A549 treated with AZD2906 at 1 μM for 4 hours (cell line): ENCODE measurements at places on chromosomes 6 and 20. TPM values are rescaled to one million over a fixed set of nuclear protein-coding genes. Genes with fewer than 3 reads are reported as not detected.

HLA-DPB1 gene
- total RNA-seq, result not detected in 5 replicates

DLL1 gene
- 0.14 to 0.37 TPM (median 0.23 TPM) in 5 replicates for total RNA-seq

COL12A1 gene
- 3.9 to 6.2 TPM (median 4.8 TPM) in 5 replicates for total RNA-seq

SLC22A3 gene
- 51.7 to 57.9 TPM (median 53.1 TPM) in 5 replicates for total RNA-seq

LGSN gene
- total RNA-seq, result 2.2 to 2.4 TPM (median 2.3 TPM) in 5 replicates

SLC35D3 gene
- total RNA-seq, result 0.05 to 0.09 TPM (median 0.09 TPM) in 4 of 5 replicates, not detected in the other

CLPSL1 gene
- total RNA-seq, result not detected in 5 replicates

CST7 gene
- total RNA-seq, result 0.12 to 0.14 TPM in 2 of 5 replicates, not detected in the others

TRIM40 gene
- not detected in 5 replicates for total RNA-seq

CBLN4 gene
- total RNA-seq, result not detected in 5 replicates

SMIM13 gene
- 12.1 to 16.8 TPM (median 15.8 TPM) in 5 replicates for total RNA-seq

SLPI gene
- 10.1 to 16.1 TPM (median 11.6 TPM) in 5 replicates for total RNA-seq

CEP57L1 gene
- total RNA-seq, result 7.7 to 9.0 TPM (median 8.3 TPM) in 5 replicates

CYP39A1 gene
- 0.03 to 0.07 TPM in 2 of 5 replicates, not detected in the others for total RNA-seq

OR2H1 gene
- total RNA-seq, result not detected in 5 replicates

XKR7 gene
- 0.01 TPM in 3 of 5 replicates, not detected in the others for total RNA-seq

RIMS4 gene
- total RNA-seq, result 1.6 to 2.0 TPM (median 1.8 TPM) in 5 replicates

RGS19 gene
- total RNA-seq, result 39.1 to 53.5 TPM (median 50.3 TPM) in 5 replicates

DCBLD1 gene
- 22.4 to 26.3 TPM (median 24.5 TPM) in 5 replicates for total RNA-seq

LAMA2 gene
- 0.52 to 0.70 TPM (median 0.59 TPM) in 5 replicates for total RNA-seq

RAD21L1 gene
- total RNA-seq, result not detected in 5 replicates

CAP2 gene
- 9.2 to 14.4 TPM (median 10.6 TPM) in 5 replicates for total RNA-seq

HFE gene
- 10.4 to 12.3 TPM (median 11.8 TPM) in 5 replicates for total RNA-seq

CLPSL2 gene
- total RNA-seq, result 0.53 to 2.0 TPM (median 1.00 TPM) in 5 replicates

TNFRSF6B gene
- 0.22 to 0.87 TPM (median 0.69 TPM) in 5 replicates for total RNA-seq

TRIM27 gene
- total RNA-seq, result 36.5 to 46.9 TPM (median 43.4 TPM) in 5 replicates

TRIM39 gene
- total RNA-seq, result 6.3 to 8.6 TPM (median 6.9 TPM) in 5 replicates

RRAGD gene
- total RNA-seq, result 3.2 to 4.7 TPM (median 3.7 TPM) in 5 replicates

LY86 gene
- not detected in 5 replicates for total RNA-seq

NANP gene
- total RNA-seq, result 6.2 to 8.7 TPM (median 7.3 TPM) in 5 replicates

MUC21 gene
- 0.03 to 0.04 TPM in 2 of 5 replicates, not detected in the others for total RNA-seq

TRERF1 gene
- total RNA-seq, result 6.6 to 9.6 TPM (median 7.6 TPM) in 5 replicates

PPP1R16B gene
- 0.08 to 0.17 TPM (median 0.15 TPM) in 5 replicates for total RNA-seq

GLP1R gene
- total RNA-seq, result not detected in 5 replicates

ACAT2 gene
- total RNA-seq, result 25.8 to 29.3 TPM (median 27.5 TPM) in 5 replicates

FUT9 gene
- not detected in 5 replicates for total RNA-seq

SPATA2 gene
- 6.9 to 8.6 TPM (median 8.2 TPM) in 5 replicates for total RNA-seq

HCK gene
- total RNA-seq, result 0.05 to 0.11 TPM (median 0.06 TPM) in 5 replicates

DNAAF9 gene
- total RNA-seq, result 5.7 to 7.1 TPM (median 6.6 TPM) in 5 replicates

CHMP4B gene
- 139 to 161 TPM (median 156 TPM) in 5 replicates for total RNA-seq

OPN5 gene
- total RNA-seq, result not detected in 5 replicates

GHRH gene
- total RNA-seq, result not detected in 5 replicates
